Hematopoietic multipotent progenitor cell treated with erythropoietin and hydrocortisone succinate and interleukin-3 and kit ligand, for 15 days (in vitro differentiated cells): ENCODE measurements at places on chromosomes 2 and 18.

DNA sequence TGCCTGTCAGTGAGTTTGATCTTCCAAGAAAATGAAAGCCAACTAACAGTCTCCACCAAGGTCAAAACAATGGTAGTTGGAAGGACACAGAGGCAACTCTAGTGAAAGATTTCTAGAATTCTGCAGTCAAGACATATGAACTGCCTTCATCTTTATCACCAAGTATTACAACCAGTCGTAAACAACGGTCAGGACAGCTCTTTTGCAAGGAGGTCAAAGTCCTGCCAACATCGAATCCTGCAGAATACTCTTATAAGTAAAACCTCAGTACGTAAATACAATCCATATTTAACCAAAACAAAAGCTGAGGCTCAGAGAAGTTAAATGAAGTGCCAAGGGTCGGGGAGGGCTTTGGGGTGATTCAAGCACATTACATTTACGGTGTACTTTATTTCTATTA is 3.1 kb downstream of the FEZ2 start:
- no peak for DNase-seq

DNA sequence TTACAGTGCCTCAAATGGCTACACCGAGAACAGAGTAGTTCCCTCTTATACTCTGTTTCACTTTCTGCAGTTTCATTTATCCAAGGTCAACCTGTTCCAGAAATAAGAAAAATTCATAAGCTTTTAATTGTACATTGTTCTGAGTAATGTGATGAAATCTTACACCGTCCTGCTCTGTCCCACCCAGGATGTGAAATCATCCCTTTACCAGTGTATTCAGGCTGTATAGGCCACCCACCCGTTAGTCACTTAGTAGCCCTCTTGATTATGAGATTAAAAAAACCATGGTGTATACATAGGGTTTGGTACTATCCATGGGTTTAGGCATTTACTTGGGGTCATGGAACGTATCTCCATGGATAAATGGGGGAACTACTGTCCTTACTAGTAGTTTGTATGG is 29.8 kb downstream of the STARD6 start:
- DNase-seq = no peak

DNA sequence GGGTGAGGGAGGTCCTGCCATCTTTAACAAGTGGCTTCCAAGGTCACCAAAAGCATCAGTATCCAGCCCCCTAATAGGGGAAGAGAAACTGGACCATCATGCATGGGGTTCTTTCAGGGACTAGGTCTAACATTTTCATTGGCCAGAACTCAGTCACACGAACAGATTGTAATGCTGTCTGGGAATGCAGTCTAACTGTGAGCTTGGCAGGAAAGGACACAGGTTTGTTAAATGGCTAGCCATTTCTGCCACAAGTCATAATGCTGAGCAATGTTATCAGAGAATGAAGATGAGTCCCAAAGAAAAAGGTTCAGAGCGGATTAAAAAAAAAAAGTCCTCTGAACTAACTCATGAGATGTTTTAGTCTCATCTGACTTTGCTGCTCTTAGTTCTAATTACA is 70.9 kb upstream of the TNP1 start:
- no peak for DNase-seq

GRCh38 chr2:160720098-160720497 is 226.5 kb upstream of the RBMS1 start:
- DNase-seq = no peak

DNA sequence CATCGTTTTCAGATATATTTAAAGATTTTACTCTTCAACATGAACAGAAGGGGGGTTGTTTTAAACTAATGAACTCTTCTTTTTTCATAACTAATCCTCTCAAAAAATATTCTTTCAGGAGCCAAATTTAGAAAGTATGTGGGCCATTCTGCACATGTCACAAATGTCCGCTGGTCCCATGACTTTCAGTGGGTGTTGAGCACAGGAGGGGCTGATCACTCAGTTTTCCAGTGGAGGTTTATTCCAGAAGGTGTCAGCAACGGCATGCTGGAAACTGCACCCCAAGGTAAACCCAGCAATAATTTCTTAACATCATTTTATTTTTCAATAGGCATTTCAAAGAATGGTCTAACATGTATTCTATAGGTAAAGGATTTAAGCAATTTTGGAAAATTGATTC is 136.0 kb downstream of the EML6 start:
- no peak for DNase-seq

GRCh38 chr2:121199281-121200010 is 85.6 kb downstream of the TFCP2L1 start:
- no peak for DNase-seq

DNA sequence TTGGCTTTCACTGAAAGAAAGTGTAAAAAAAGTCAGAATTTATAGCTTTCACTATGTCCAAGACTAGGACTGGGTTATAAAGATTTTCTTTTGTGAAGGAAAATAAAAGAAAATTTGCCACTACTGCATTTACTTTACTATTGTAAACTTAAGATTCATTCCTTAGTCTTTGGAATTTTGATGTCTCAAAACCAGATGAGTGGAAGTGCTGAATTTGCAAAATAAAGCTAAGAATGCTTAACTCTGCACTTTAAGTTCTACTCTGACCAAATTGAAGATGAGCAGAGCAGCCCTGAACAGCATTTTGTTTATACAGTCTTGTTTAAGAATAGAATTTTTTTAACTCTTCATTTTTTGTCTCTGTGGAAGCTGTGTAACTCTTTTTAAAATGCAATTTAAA is 102.4 kb downstream of the ICA1L start:
- no peak for DNase-seq

GRCh38 chr2:36740061-36740460 is 43.6 kb downstream of the VIT start:
- no peak for DNase-seq

DNA sequence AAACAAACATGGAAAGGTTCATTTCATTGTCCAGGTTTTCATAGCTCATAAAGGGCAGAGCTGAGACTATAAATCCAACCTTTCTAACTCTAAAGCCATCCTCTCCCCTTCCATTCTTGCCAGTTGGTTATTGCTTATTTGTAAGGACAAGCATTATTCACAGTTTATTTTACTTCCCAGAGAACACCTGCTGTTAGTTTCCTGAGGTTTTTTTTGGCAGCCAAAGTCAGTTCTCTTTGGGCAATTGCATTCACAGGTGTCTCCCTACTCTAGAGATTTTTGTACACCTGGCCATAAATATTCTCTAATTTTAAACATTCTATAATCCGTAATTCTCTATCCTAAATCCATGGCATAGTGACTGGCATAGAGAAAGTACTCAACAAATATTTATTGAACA is 87.3 kb upstream of the SPHKAP start:
- no peak for DNase-seq

DNA sequence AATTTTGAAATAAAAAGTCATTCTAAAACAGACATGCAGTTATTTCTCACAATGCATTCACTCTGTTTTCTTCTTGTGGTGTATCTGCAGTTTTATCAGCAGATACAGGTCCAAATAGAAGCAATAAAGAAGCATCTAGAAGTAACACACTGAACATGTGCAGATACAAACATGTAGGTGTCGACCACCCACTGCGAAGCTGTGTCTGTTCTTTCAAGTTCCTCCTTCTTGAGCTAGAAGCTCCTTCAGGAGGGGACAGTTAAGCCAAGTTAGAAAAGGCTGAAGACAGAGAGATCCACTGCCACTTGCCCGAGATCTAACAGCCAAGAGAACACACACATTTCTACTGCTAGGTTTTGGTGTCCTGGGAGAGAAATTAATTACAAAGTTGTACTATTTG is 30.1 kb downstream of the WDFY1 start:
- no peak for DNase-seq
